ENCODE measurements at places on chromosomes 2 and 18. TPM values are rescaled to one million over a fixed set of nuclear protein-coding genes. Genes with fewer than 3 reads are reported as not detected.

The TNFRSF11A gene
- 6.5 TPM for total RNA-seq

The MERTK gene
- 1.9 TPM for total RNA-seq

The ERFE gene
- total RNA-seq, result 8.0 TPM

The CCBE1 gene
- 8.3 TPM for total RNA-seq

The SCN9A gene
- 5.1 TPM for total RNA-seq

The CRYGC gene
- not detected for total RNA-seq

The DOK6 gene
- total RNA-seq, result not detected

The PFN4 gene
- 1.2 TPM for total RNA-seq

The MRPL44 gene
- 48.8 TPM for total RNA-seq

The GREB1 gene
- total RNA-seq, result 2.8 TPM

The LHCGR gene
- total RNA-seq, result not detected

The OTOF gene
- 0.12 TPM for total RNA-seq

The REG3A gene
- total RNA-seq, result not detected

The UGT1A9 gene
- total RNA-seq, result 4.7 TPM

The MRO gene
- total RNA-seq, result 0.16 TPM

The C2orf81 gene
- total RNA-seq, result 2.8 TPM

The AOX1 gene
- total RNA-seq, result 2.9 TPM

The UGT1A7 gene
- 4.4 TPM for total RNA-seq

The GPR39 gene
- 9.8 TPM for total RNA-seq

The IL1F10 gene
- not detected for total RNA-seq

The BCL2 gene
- 0.58 TPM for total RNA-seq

The TMEM169 gene
- 0.37 TPM for total RNA-seq

The CAPG gene
- 105 TPM for total RNA-seq

The SLC4A1AP gene
- 33.0 TPM for total RNA-seq

The SLC4A5 gene
- 0.40 TPM for total RNA-seq

The GPR75 gene
- 2.6 TPM for total RNA-seq

The LRRTM4 gene
- total RNA-seq, result not detected

The SNORC gene
- total RNA-seq, result 9.3 TPM

The CERS6 gene
- total RNA-seq, result 15.1 TPM

The MAPK4 gene
- 0.16 TPM for total RNA-seq

The RPRM gene
- total RNA-seq, result not detected

The TCF7L1 gene
- total RNA-seq, result 7.2 TPM

The CAPN13 gene
- total RNA-seq, result 0.15 TPM

The GATA6 gene
- total RNA-seq, result 2.8 TPM

The ANKRD29 gene
- 11.8 TPM for total RNA-seq

The GREB1L gene
- 2.3 TPM for total RNA-seq

The GPR148 gene
- total RNA-seq, result not detected

The AFF3 gene
- not detected for total RNA-seq

The MOCOS gene
- total RNA-seq, result 2.7 TPM

The MDH1 gene
- 254 TPM for total RNA-seq

The LYG2 gene
- total RNA-seq, result not detected

The POTEE gene
- 0.03 TPM for total RNA-seq

The CCNT2 gene
- 10.9 TPM for total RNA-seq

The KLHL14 gene
- not detected for total RNA-seq

The HOXD8 gene
- 6.6 TPM for total RNA-seq

The C2orf92 gene
- 0.35 TPM for total RNA-seq

The TMEM178A gene
- total RNA-seq, result 0.14 TPM

The IL36A gene
- total RNA-seq, result not detected

The TSGA10 gene
- 5.1 TPM for total RNA-seq

The EFR3B gene
- total RNA-seq, result 16.8 TPM
